ENCODE measurements at places on chromosomes 2 and 18.

DNA sequence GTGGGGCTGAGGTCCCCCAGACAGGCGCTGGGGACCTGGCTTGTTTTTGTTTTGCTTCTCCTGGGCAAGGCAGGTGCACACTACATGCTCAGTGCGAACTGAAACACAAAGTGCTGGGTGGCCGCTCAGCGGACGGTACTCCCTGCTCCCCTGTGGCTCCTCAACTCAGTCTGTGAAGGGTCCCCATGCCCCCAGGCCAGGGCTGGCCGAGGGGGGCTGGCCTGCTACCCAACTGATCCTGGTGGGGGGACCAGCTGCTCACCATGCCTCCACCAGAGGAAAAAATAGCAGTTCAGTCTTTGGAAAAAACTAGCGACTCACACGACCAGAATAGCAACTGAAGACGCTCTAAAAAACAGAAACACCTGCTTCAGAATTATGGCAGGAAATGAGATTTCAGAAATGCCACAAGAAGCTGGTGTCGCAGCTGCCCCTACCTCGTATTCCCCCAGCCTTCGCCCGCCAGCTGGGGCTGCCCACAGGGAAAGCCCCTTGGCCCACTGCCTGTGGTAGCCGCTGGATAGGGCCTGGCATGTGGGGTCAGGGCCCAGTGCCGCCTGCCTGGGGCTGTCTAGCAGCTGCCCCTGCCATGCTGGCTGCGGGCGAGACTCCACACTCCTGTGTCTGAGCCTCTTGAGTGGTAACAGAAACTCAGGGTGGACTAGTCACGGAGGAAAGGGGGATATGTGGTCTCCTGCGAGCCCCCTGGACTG, 43.7 kb downstream of the MEX3C start:
- DNase-seq, result no peak

- DNase-seq, result no peak
These were observed 5.1 kb downstream of the ZNF236 start for GRCh38 chr18:76827205-76828200.

GRCh38 chr18:45670281-45670962, 53.6 kb upstream of the SLC14A1 start:
- DNase-seq, result peak; percentile 73

DNA sequence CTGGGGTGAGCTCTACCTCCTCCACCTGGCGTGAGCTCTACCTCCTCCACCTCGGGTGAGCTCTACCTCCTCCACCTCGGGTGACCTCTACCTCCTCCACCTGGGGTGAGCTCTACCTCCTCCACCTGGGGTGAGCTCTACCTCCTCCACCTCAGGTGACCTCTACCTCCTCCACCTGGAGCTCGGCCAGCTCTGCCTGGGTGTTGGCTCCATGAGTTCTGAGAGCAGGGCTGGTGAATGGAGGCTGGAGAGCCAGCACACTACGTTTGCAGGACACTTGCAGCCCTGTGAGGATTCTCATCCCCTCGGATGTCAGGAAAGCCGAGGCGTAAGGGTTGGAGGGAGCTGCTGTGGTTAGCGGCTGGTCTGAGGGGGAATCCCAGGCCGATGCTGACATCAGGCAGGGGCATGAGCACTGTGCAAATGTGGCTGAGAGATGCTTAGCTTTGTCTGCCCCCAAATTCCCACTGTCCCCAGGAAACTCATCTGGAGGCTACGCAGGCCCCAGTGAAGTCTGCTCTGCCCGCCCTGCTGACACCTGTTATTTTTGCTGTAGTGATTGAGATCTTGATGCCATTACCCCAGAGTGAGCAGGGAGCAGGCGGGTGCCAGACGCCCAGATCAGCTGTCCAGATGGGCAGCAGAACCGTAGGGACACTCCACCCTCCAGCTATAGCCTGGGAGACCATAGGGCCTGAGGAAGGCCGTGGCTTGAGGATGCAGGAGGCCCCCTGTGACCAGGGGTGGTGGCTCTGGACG, 3.3 kb downstream of the CROCC2 start:
- DNase-seq, result peak; percentile 77

DNA sequence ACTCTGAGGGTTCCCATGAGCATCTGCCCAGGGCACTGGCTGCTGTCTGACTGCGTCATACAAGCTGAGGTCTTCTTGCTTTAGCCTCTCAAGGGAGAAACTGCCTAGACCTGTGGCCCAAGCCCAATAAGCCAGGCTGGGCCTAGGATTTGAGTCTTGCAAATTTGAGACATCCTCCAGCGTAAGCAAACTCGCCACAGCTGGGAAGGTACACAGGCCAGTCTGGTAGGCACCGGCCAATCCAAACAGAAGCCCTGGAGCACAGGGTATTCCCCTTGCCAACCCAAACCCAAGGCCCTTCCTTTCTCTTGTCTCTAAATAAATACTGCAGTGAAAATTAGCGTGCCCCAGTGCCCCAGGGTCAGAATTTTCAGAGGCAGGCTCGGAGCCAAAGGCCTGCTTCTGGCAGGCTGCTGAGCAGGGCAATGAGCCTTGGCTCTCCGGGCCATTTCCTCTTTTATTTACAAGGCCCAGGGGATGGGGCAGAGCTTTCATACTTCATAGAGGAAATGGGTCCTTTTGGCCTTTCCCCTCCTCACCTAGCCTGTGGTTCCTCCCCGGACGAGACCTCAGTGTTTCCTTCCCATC, 33.3 kb downstream of the POLR1A start:
- DNase-seq, result peak; percentile 90

GRCh38 chr18:8374676-8375075, 234.6 kb upstream of the RAB12 start:
- DNase-seq, result no peak
